ENCODE measurements at places on chromosomes 12 and 14.

DNA sequence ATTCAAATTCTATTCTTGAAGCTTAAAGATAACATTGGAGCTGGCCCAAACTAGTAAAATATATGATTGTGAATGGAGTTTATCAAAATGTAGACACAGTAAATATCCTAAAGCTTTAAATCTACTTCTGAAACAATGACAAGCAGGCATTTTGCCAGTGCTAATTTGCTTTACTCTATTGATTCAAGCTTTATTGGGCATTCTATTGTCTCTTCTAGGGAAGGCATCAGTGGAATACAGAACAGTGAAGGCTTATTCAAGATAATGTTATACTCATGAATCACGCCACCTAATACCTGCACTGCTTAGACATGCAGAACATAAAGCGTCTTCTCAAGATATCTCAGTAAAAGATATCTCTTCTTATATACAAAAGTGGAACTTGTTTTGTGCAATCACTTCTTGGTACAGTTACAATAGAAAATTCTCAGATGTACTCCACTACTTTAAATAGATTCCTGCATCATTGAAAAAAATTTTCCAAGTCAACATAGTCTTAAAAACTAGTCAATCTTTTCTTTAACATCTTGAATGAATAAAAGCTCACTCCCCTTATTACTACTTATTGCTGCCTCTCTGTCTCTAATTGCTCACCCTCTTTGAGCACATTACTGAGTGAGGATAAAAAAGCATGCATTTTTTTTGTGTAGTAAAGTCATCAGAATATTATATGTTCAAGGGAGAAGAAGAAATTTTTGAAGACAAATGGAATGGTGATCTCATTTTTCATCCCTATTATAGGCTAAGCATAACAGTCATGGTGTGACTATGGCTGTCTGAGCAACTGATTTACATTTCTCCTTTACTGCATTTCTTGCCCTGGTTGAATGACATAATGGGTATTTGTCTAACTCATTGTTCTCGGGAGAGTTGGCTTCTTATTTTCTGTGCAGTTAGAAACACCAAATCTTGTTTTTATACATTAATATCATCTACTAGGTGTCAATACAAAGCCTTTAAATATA is 98.0 kb upstream of the E2F7 start:
- DNase-seq: no peak

DNA sequence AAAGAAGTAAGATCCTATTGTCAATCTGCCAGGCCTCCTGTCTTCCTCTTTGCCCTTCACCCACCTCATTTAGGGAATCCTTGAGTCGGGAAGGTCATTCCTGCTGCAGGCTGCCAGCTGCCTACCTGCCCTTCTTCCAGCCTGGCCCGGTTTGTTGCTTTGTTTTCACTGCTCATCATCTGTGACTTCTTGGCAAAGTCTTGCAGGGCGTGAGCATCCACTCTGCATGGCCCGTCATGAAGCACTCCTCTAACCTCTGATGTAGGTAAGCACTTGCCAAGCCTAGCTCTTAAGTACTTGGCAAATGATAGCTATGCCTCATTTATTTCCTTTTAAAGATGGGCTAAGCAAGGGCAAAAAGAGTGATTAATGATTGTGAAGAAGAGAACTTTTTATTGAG is 192.8 kb downstream of the NRXN3 start:
- no peak for DNase-seq

- no peak for DNase-seq
These were observed 69.8 kb downstream of the CNTN1 start for GRCh38 chr12:40762072-40762471.

- no peak for DNase-seq
These were observed 258.7 kb downstream of the SYT10 start for GRCh38 chr12:33180918-33181317.

GRCh38 chr12:97132270-97132669 is 225.2 kb downstream of the NEDD1 start:
- DNase-seq: no peak

DNA sequence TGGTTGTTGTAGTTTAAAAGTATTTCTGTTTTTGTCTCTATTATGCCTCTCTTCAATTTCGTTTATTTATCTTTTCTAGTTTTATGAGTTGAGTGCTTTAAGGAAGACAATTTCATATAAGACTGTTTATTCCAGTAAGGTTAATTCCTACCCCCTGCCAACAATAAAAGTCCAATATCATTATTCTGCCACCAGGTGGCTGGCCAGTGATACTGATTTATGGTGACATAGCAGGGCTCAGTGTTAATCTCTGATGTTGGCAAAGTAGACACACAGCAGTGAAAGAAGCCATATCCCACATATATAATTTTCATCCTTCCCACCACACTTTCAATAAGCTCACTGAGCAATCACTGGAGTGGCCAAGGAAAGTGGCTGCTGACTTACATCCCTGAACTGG is 69.0 kb upstream of the BMP4 start:
- DNase-seq: no peak

DNA sequence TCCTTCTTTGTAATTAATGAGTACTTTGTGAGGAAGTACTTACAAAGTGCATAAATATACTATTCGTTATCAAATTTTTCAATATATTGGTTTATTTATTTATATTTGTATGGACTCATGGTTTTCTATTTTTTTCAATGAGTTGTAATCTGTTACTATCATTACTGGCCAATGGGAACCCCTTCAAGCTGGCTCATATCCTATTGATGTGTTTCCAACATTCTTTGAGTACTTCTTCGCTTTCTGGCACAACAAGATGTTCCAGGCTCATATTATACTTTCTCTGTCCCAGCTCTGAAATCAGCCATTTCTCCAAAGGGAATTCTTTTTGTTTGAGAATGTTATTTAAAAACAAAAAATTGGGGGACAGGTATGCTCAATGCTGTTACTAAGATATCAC is 17.5 kb downstream of the YBX3 start:
- DNase-seq: no peak

DNA sequence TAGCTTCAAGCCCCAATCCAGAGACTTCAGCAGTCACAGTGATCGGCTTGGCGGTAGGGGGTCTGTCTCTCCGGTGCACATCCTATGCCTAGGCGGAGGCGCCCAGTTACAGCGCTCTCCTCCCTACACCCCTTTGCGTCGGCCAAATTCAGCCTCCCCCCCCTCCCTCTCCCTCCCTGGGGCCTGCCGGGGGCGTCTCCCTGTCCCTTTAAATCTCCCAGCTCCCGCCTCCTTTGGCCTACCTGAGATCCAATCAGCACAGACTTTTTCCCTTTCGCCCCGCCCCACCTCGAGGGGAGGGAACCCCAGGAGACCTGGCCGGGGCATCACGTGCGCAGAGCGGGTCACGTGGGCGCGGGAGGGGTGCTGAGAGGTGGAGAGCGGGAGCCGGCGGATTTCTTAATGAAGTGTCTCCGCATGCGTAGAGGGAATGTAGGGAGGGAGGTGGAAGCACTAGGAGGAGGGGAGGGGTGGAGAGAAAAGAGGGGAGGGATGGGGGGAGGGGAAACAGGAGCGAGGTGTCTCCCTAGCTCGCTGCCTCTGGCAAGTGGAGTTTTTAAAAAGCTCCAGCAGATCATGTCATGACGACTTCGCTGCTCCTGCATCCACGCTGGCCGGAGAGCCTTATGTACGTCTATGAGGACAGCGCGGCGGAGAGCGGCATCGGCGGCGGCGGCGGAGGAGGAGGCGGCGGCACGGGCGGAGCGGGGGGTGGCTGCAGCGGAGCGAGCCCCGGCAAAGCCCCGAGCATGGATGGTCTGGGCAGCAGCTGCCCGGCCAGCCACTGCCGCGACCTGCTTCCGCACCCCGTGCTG is at the start of gene HOXC13:
TSS of gene HOXC13 (plus strand) at position 506 of the 815 bp plus-strand sequence. CDS start at position 582, 76 bp downstream.
- peak; percentile 80 for DNase-seq

GRCh38 chr14:103019826-103020225 is 37.5 kb downstream of the CDC42BPB start:
- DNase-seq: no peak

DNA sequence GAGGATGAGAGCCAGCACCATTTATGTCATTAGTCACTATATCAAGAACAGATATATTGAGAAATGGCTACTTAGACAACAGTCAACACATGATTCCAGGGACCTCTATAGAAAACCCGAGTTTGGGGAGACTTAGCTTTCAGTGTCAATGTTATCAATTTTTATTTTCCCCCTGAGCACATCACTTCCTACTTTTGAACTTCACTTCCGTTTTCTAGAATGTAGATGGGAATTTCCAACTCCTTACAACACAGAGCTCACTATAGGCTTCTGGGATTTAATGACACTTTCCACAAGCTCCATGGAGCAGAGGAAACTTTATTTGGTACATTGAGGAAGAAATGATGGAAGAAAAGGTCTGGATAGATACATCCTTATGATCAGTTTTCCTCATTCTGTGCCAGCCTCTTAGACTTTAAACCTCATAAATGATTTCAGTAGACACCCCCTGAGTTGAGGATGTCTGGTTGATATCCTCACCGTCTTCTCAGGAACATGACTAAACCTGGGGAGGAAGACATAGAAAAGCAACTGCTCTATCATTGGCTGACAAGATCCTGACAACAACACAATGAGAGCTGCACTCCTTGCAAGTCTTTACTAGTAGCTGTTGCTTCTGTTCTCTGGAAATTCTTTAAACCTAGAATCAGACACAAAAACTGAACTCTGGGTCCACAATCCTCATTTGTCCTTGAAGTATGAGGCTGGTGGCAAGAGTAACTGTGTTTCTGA is 449.4 kb upstream of the OR4E1 start:
- no peak for DNase-seq

- no peak for DNase-seq
These were observed 765 bp downstream of the SCYL2 start for GRCh38 chr12:100267603-100268281.

GRCh38 chr12:54425702-54426101 is 6.6 kb upstream of the ITGA5 start:
- DNase-seq: peak; percentile 71

DNA sequence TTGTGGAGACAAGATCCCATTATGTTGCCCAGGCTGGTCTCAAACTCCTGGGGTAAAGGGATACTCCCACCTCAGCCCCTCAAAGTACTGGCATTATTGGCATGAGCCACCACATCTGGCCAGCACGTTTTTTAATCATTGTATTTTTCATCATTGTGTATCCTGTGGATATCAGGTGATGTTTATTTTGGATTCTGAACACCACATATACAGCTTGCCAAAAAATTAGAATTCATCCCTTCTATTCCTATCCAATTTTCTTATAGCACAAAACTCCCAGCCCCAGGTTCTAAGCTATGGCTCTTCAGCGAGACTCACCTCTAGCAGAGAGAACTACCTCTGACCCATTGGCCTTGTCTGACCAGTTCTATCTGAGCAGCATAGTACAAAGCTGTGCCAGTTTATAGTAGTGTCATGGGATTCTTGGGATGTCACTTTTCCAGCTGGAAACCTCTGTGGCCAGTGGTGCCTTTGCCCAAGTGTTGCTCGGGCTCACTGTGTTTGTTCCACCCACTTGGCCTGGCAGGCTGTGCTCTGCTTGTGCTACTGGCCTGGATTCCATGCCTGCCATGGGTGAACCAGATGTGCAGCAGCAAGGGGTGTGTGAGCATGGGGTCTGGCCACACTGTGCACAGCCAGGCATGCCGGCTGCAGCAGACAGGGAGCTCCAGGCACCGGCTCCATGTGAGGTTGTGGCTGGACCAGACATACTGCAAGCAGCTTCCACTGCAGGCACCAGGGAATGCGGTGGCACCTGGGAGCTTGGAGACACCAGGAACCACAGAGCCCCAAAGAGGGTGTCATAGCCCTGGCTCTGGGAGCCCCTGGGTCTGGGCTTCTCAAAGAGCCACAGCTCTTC is 37.2 kb downstream of the TIMELESS start:
- no peak for DNase-seq

DNA sequence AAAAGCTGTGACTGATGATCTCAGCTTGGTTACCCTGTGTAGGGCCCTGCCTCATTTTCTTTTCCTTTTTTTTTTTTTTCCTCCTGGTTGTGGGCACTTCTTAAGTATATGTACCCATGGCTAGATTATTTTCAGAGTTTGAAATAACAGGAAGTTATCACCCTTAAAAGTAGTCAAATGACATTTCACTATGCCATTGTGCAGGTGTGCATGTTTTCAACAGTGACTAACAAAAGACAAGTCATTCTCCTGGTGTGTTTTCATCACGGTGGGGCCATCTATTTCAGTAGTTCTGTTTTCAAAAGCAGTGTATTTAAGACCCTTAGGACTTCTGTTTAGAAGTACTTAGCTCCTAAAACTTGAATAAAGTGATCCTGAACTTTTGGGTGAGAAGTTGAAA is 15.0 kb downstream of the GABARAPL1 start:
- no peak for DNase-seq

DNA sequence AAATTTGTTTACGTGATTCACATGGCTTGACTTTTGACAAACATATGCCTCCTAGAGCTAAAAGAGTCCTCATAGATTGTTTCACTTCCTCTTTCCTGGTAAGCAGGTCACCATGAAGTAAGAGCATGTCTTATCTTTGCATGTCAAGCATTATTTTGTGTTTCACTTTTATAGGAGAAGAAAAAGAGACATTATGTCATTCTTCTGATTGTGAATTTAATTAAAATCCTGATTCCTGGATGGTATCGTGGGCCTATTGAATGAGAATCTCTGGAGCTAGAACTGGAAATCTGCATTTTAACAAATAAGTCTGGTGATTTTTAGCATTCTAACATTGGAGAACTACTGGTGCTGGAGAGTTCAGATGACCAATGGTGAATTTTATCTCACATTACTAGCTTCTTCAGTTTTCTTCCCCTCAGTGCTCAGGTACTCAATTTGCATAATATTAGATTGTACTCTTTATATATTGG is 218.6 kb upstream of the ATP2B1 start:
- DNase-seq: no peak

- no peak for DNase-seq
These were observed 3.9 kb upstream of the GPR84 start for GRCh38 chr12:54368025-54368708.

GRCh38 chr12:47378907-47379306 is 299.1 kb upstream of the AMIGO2 start:
- no peak for DNase-seq

- no peak for DNase-seq
These were observed 225.8 kb upstream of the SOX5 start for GRCh38 chr12:24175284-24175683.

- DNase-seq: no peak
These were observed 8.6 kb downstream of the TUNAR start for GRCh38 chr14:95885278-95885677.

- no peak for DNase-seq
These were observed 23.7 kb downstream of the VDR start for GRCh38 chr12:47881051-47881450.

DNA sequence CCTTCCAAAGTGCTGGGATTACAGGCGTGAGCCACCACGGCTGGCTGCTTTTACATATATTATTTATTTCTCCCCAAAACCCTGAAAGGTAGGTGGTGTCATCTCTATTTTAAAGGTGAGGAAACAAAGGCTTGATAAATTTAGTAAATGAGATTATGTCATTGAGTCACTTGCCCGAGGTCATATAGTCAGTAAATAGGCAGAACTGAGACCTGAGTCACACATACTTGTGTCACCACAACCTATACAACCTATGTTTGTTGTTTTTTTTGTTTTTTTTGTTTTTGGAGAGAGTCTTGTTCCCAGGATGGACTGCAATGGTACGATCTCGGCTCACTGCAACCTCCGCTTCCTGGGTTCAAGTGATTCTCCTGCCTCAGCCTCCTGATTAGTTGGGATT is 12.8 kb downstream of the TSFM start:
- no peak for DNase-seq
